T-helper 17 cell (primary cell): ENCODE measurements at places on chromosomes 7 and 10.

- H3K4me3 ChIP-seq, result no peak overlapping the region
- peak overlapping the region; percentile 39 for H3K27ac ChIP-seq
- no peaks in the 10 kb centered on the region for H3K36me3 ChIP-seq
- H3K27me3 ChIP-seq, result no peaks in the 10 kb centered on the region
Observed at GRCh38 chr7:149716932-149717307, 56.5 kb downstream of the ZNF467 start.

DNA sequence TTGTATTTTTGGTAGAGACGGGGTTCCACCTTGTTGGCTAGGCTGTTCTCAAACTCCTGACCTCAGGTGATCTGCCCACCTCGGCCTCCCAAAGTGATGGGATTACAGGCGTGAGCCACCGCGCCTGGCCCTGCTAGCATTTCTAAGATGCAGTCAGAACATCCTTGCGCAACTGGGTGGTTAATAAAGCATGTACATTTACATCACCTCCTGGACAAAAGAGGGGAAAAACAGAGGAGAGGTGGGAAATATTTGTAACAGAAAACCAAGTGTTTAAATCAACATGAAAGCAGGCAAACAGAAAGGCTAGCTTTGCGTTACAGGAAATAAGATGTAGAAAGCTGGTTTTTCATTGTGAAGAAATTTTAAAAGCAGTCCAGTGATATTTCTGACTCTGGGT is 220.9 kb upstream of the KMT2E start:
- no peaks in the 10 kb centered on the region for H3K4me1 ChIP-seq
- no peak for DNase-seq
- H3K4me3 ChIP-seq, result no peak overlapping the region
- H3K27ac ChIP-seq, result no peak overlapping the region
- peaks cover 60% of the 10 kb centered on the region for H3K27me3 ChIP-seq
- no peaks in the 10 kb centered on the region for H3K36me3 ChIP-seq

GRCh38 chr10:8420182-8420581 is 365.7 kb downstream of the GATA3 start:
- no peak overlapping the region for H3K4me3 ChIP-seq
- peak overlapping the region; percentile 79 for H3K27ac ChIP-seq
- DNase-seq, result no peak
- H3K27me3 ChIP-seq, result no peaks in the 10 kb centered on the region
- peaks cover 30% of the 10 kb centered on the region for H3K4me1 ChIP-seq

DNA sequence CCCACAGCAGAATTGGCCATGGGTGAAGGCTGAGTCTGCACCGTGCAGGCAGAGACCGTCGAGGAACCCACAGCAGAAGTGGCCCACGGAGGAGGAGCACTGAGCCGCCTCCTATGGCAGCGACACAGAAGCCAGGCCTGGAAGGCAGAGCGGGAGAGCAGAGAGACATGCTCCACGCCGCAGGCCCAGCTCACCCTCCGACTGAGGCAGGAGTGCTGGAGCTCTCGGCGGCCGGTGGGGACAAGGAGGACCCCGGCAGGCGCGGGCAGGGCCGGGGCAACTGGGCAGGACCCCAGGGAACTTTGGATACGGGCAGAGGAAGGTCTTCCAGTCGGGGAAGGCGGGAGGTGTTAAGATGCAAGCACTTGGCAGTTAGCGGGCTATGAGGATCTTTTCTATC is 420.4 kb downstream of the DNAJB6 start:
- no peak for DNase-seq
- peaks cover 16% of the 10 kb centered on the region for H3K27me3 ChIP-seq
- no peak overlapping the region for H3K27ac ChIP-seq
